Midbrain (tissue), 1 donor: ENCODE measurements at places on chromosomes 2 and 18.

- peak; percentile 82 for DNase-seq
These were observed 9.0 kb upstream of the TMBIM1 start for GRCh38 chr2:218301176-218301819.

- DNase-seq, result no peak
These were observed 206.8 kb downstream of the OTX1 start for GRCh38 chr2:63257473-63257872.

DNA sequence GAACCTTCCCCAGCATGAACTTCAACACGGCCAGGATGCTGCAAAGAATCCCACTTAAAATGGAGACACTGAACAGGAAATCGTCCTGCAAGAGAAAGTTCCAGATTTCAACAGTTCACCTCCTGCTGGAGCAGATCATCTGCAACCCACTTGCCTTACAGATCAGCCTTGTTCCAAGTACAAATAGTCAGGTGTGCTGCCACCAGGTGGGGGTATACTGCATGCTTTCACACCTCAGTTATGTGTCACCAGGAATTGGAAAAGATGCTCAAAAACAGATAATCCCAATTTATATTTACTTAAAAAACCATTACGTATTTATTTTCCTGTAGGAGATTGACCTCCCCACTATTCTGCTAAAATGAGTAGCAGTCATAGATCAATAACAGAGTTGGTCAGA lies 212.3 kb downstream of the MGAT5 start:
- DNase-seq, result no peak

- DNase-seq, result no peak
These were observed 386.4 kb downstream of the PIK3C3 start for GRCh38 chr18:42341423-42341822.

DNA sequence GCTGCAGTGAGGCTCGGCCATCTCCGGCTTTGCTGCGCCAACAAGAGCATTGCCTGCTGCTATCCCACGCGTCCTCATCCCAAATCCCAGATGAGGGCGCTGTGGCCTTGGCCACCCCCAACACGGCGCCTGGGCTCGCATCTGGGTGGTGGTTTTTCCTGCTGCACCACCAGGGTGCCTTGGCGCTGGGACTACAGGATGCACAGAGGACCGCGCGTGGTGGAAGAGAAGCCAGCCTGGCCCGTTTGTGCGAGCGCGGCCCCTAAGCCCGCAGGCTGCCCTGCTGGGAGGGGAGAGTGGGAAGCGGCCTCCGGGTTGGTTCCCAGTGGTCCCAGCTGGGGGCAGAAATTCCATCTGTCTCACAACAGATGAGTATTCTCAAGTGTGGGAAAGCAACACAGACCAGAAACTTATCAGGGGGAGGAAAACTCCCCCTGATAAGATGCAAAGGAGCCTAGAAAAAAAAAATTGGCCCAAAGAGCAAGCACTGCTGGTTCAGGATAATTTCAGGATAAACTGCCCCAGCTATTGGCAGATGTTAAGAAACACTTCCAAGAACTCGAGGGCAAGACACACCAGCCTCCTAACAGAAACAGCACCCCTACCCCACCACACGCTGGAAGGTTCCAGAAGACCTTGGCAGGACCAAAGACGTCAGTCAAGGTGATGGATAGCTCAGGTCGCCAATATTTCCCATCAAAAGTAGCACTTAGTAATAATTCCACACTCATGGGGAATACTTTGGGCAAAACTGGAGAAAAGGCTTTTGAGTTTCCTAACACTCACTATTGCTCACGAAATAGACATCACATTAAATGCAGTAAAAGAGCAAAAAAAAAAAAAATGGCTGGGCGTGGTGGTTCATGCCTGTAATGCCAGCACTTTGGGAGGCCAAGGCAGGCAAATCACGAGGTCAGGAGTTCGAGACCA lies 152.1 kb downstream of the PXDN start:
- DNase-seq, result peak; percentile 21

DNA sequence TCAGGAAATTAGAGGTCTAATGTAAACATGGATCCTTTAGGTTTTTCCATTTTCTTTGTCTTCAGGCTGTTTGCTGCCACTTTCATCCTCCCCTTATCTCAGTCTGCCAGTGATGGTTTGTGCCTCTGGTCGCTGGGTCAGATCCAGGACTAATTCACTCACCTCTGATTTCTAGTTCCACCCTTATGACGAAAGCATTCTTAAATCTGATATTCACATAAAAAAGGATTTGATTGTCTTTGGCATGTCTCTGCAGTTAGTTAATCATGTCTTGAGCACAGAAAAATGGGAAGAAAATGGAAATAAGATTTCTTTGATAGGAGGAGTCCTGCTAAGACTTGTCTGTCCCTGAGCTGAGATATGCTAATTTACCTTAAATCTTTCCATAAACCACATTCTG lies 4.6 kb downstream of the IL1RL1 start:
- no peak for DNase-seq

- no peak for DNase-seq
These were observed 42.5 kb downstream of the PAX3 start for GRCh38 chr2:222256250-222256649.

- DNase-seq, result no peak
These were observed 74.7 kb downstream of the MERTK start for GRCh38 chr2:111972955-111973565.
